ACHN (cell line): ENCODE measurements at places on chromosomes 3 and 15.

GRCh38 chr3:132641837-132642538 is 17.6 kb downstream of the ACAD11 start:
- peak; percentile 63 for DNase-seq

DNA sequence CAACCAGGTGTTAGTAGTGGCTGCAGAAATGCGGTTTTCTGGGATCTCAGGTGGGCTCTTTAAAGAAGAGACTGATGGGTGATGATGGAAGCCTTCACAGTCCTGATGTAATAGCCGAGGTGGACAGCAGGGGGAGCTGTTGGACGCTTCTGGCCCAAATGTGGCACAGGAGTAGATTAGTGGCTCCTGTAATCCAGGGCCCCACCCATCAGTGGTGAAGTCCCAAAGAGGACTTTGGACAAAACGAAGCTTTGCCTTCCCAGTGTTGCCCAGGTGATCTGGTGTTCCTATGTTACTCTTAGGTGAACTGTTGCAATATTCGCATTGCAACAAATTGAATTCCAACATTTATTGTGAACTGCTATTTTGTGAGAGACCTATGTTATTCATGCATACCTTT is 31.8 kb upstream of the MYZAP start:
- DNase-seq, result peak; percentile 52

DNA sequence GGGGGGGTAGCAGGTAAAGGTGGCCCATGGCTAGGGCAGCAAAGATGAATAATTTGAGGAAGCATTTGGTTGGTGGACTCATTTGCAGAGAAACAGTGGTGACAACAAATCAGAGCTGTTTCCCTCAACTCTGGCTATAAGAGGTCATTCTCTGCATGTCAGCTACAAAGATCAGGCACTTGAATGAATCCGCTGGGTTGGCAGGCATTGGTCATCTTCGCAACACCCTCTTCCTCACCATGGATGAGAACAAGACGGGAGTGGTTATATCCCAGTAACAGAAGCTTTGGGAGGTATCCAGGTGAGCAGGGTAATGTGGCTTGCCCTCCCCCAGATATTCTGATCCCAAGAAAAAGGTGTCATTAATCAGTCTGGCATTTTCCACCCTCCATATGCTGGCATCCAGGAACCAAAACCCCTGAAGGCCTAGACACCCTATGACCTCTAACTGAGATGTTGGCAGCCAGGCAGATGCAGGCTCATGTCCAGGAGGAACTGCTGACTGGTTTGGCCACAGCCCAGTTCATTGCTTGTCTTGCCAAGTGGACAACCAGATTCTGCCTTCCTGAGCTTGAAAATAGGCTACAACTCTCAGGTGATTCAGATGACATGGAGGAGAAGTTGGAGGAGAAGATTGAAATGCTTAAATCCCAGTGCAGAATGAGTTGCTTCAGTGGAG is 108.9 kb upstream of the TRIM42 start:
- no peak for DNase-seq

DNA sequence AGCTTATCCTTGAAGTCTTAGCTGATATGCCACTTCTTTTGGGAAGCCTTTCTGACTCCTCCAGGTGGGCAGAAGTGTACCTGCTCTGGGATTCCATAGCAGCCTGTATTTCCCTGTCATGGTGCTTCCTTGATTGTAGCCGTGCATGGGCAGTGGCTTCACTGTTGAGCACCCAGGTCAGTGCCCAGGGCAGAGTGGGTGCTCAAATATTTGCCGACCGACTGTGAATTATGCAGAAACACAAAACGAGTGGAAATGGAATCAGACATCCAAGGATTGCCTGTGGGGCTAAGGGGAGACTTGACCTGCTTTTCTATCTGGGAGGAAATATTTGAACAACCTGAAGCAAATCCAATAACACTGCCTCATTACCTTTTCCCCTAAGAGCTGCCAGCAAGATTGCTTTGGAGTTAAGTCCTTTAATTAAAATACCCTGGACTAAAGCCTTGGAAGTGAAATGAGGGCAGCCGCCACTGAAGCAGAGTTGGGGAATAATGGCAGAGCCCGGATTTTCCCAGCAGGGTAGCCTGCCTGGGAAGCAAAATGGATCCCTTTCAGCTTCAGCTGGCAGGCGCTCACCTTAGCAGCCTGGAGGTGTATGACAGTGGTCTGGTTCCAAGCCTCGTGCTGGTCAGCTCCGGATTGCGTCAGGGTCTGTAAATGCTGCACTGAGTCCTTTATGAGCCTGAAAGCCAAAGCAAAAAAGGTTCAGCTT is 14.9 kb downstream of the ACOX2 start:
- no peak for DNase-seq

DNA sequence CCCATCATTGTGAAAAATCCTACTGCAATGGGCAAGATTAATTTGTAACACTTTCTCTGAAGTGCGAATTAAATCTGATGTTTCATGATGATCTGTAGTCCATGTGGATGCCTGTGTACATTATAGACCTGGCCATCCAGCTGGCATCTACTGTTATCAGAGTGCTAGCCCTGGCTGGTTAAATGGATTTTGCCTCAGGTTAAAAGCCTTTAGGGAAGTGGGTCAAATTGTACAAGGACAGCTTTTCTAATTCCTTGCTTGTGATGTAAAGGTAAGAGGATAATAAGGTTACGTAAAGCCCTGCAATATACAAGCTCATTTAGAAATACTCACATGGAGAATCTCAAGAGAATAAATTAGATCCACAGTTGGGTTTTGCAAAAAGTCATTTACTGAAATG is 138.2 kb downstream of the EPHA3 start:
- no peak for DNase-seq

DNA sequence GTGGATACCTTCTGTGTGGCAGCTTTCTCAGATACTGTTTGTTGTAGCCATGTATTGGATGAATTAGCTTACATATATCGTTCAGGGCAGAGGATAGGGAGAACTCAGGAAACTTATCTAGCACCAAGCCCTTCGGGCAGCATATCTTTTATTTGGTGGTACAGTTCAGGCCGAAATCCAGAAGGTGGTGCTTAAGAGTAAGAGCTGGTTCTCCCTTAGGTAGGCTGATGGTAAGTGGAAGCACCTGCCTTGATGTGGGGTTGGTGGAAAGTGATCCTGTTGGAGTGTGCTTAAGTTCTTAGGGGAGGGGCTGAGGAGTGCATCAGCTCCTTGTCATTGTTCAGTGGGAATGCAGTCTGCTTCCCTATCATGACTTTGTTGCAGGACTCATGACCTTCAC is 187.5 kb downstream of the DOCK3 start:
- DNase-seq, result no peak

GRCh38 chr3:54223063-54223462 is 100.7 kb downstream of the CACNA2D3 start:
- DNase-seq, result no peak

DNA sequence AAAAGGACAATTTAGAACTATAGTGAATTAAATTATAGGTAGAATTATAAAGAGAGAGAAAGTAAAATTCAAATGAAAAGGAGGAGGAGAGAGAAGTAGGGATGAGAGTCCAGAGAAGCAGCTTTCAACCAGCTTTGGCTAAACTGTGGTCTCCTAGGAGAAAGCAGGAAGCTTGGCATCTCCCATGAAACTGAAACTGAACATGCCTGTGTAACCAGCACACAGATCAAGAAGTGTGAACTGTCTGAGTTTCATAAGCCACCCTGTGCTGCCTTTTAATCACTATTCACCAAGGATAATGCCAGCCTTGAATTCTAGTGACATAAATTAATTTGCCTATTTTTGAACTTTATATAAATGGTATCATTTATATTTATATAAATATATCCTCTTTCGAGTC is 128.5 kb downstream of the MYRIP start:
- no peak for DNase-seq

- no peak for DNase-seq
These were observed 17.9 kb downstream of the RIOX2 start for GRCh38 chr3:97954228-97954827.

GRCh38 chr3:77320514-77320913 is 280.6 kb downstream of the ROBO2 start:
- DNase-seq, result peak; percentile 57

GRCh38 chr3:128632301-128632700 is 18.3 kb downstream of the RPN1 start:
- no peak for DNase-seq

GRCh38 chr15:73001840-73002239 is 50.4 kb upstream of the NEO1 start:
- no peak for DNase-seq

DNA sequence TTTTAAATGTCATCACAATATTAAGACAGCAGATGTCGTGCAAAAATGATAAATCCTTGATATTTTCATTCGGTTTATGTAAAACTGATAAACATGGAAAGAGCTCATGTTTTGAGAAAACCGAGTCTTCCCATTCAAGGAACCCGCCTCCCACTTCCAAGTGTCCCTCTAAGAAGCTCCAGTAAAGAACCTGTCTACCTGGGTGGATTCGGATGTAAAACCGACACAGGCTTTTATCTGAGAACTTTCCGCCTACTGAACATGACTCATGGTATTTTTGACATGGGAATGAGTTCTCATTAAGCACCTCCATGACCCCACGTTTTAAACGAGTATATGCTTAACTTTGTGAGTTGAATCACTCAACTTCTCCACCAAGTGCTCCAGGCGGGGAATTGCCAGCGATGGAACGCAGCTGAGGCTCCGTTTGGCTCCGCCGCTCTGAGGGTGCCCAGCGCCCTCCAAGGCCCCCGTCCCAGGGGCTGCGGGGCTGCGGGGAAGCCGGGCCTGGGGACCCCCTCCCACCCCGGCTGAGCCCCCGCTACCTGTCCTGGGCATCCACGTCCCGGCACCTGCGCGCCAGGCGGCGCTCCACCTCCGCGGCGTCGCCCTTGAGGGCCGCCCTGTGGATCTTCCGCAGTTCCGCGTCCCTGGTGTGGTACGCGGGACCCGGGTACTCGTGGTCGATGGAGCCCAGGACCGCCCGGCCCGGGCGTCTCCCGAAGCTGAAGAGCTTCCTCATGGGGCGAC is 119.9 kb downstream of the LMLN start:
- DNase-seq, result peak; percentile 38
